ENCODE measurements at places on chromosomes 4 and X.

- DNase-seq, result peak; percentile 70
Observed at GRCh38 chr4:152665691-152666395, 14.0 kb downstream of the TMEM154 start.

- DNase-seq, result no peak
Observed at GRCh38 chrX:148380650-148381561, 119.5 kb upstream of the AFF2 start.

- DNase-seq, result peak; percentile 59
Observed at GRCh38 chr4:73021634-73022033, 47.9 kb downstream of the COX18 start.

GRCh38 chr4:177385576-177386277 lies 56.5 kb downstream of the AGA start:
- no peak for DNase-seq

DNA sequence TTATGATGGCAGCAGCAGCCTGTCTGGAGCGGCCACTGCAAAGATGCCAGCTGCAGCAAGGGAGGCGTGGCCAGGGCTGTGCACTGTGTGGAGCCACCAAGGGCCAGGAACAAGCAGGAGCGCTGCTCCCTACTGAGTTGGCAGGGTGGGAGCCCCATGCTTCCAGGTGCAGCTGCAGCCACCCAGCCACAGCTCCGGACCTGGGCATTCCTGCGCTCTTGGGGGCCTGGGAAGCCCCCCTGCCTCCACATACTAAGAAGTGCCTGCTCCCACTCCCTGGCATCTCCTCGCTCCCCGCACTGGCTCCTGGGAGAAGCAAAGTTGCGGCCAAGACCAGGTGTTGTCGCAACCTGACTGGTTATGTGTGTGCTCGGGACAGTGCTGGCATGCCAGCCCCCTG lies 619.8 kb downstream of the DMD start:
- no peak for DNase-seq

GRCh38 chrX:42920752-42921151 lies 142.8 kb upstream of the PPP1R2C start:
- DNase-seq, result no peak
